ENCODE measurements at places on chromosomes 5 and 9. TPM values are rescaled to one million over a fixed set of nuclear protein-coding genes. Genes with fewer than 3 reads are reported as not detected.

GRCh38 chr5:149497357-149497756 is 53.9 kb downstream of the CSNK1A1 start:
- H3K27me3 ChIP-seq, result no peaks in the 10 kb centered on the region
- no peak overlapping the region for H3K4me3 ChIP-seq
- DNase-seq, result no peak
- H3K27ac ChIP-seq, result peak overlapping the region; percentile 28

DNA sequence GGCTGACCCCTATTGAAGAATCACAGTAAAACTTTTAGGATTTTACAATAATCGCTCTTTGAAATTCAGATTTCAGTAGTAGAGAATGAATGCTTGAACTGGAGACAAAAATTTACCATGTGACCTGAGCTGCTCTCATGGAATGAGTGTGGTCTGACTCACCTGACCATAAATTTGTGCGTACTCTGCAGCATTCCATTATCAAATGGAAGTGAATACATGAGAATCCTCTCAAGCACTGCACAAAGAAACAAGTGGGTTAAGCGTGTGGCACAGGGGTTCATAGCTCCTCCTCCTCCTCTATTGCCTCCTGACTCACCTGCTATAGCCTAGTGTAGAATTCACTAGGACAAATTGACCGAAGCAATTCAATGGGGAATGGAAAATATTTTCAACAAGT is 269.8 kb upstream of the CDH9 start:
- no peak for DNase-seq
- H3K36me3 ChIP-seq, result no peaks in the 10 kb centered on the region
- H3K4me3 ChIP-seq, result no peak overlapping the region
- H3K27ac ChIP-seq, result no peak overlapping the region

- DNase-seq, result no peak
- H3K36me3 ChIP-seq, result no peaks in the 10 kb centered on the region
- no peak overlapping the region for H3K4me3 ChIP-seq
- no peak overlapping the region for H3K27ac ChIP-seq
These were observed 274.8 kb upstream of the ADRA1B start for GRCh38 chr5:159641371-159642039.

GRCh38 chr5:107809201-107810034 is 138.7 kb upstream of the EFNA5 start:
- H3K27ac ChIP-seq, result no peak overlapping the region
- H3K27me3 ChIP-seq, result no peaks in the 10 kb centered on the region

DNA sequence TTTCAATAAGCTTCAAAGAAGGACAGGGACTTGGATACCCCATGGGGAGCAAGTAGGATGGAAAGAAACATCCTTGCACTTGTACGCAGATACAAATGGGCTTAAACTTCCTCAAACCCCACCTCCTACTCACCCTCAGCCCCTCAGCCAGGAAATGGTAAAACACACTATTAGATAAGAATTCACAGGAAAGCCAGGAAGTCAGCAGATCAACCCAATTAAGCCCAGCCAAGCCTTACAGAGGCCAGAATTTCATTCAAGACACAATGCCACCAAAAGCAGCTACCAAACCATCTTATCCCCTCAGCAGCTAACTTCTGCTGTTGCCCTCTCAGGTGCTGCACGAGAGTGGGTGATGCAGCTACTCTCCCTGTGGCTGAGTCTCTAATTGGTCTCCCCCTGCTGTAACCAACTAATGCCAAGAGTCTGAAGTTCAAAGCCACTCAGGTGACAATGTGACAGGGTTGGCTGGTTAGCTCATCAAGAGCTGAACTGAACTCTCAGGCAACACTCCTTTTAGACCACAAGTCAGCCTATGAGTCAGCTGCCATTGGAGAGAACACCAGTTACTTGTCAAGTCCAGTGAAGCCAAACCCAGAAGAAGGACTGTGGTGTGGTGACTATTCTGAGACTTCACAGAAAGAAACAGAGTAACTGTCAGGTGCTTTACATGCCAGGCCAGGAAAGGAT is 201.9 kb downstream of the ZNF608 start:
- no peak overlapping the region for H3K4me3 ChIP-seq
- H3K36me3 ChIP-seq, result no peaks in the 10 kb centered on the region
- no peaks in the 10 kb centered on the region for H3K4me1 ChIP-seq
- H3K27ac ChIP-seq, result no peak overlapping the region

DNA sequence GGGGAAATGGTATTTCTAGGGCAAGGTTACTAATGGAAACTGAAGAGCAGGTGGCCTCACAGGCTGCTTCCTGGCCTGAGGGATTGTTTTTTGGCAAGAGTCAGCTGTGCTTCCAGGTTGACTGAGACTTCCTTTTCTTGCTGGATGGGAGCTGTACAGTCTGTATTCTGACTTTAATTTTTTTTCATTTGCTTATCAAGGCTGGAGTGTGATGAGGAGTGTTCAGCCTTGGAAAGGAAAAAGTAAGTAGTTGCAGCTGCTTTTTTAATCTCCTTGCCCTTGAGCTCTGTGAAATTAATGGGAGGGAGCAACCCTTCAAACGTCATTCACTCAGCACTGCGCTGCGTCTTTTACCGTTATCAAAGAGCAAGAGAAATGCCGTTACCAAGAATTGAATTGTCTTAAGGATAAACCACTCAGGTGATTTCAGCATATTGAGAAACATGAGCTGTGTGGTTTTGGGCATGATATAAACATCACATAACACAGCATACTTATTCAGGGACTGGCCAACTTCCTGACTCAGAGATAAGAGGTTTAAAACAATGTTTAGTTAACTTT is 47.6 kb downstream of the AQP7 start:
- H3K4me1 ChIP-seq, result no peaks in the 10 kb centered on the region
- no peak overlapping the region for H3K4me3 ChIP-seq
- H3K36me3 ChIP-seq, result peaks cover 94% of the 10 kb centered on the region

DNA sequence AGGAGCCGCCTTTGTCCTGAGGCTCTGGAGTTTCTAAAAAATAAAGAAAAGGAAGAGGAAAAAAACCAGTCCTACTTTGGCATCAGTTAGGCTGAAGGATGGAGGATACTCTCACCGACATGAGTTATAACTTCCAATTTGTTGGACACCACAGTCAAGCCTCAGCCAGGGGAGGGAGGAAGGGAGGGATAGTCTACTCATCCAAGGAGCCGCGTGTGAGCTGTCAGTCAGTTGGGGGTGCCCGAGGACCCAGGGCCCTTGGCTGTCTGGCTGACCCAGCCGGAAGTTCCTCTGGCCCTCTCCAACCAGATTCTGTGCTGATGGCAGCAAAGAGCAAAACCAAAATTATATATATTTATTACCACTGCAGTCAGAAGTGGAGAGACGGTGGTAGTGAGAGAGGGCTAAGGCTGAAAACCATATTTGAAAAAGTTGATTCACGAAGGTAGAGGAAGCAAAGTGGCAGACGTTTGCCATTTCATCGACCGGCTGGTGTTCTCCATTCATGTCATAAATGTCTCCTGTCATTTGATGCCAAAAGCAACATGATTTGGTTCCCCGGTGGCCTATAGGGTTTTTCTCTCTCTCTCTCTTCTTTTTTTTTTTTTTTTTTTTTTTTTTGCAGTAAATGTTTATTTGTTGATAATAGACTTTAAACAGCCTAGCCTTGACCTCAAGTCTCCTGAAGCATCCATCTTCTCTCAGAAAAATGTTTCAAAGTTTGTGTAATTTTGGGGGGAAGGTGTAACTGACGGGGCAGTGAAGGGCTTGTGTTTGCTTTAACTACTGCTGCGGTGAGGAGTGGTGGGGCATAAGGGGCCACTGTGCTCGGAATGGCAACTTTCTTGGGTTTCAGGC is 7.6 kb downstream of the LMX1B start:
- DNase-seq, result no peak
- no peak overlapping the region for H3K27ac ChIP-seq

GRCh38 chr5:4640795-4641194 is 499.3 kb upstream of the ADAMTS16 start:
- no peaks in the 10 kb centered on the region for H3K36me3 ChIP-seq
- H3K4me1 ChIP-seq, result no peaks in the 10 kb centered on the region
- H3K27ac ChIP-seq, result no peak overlapping the region
- DNase-seq, result no peak
- no peak overlapping the region for H3K4me3 ChIP-seq
- H3K27me3 ChIP-seq, result no peaks in the 10 kb centered on the region

- H3K4me3 ChIP-seq, result no peak overlapping the region
- no peak for DNase-seq
- peaks cover 72% of the 10 kb centered on the region for H3K27me3 ChIP-seq
- H3K27ac ChIP-seq, result no peak overlapping the region
- H3K36me3 ChIP-seq, result no peaks in the 10 kb centered on the region
These were observed 26.9 kb upstream of the BARHL1 start for GRCh38 chr9:132555528-132555927.

DNA sequence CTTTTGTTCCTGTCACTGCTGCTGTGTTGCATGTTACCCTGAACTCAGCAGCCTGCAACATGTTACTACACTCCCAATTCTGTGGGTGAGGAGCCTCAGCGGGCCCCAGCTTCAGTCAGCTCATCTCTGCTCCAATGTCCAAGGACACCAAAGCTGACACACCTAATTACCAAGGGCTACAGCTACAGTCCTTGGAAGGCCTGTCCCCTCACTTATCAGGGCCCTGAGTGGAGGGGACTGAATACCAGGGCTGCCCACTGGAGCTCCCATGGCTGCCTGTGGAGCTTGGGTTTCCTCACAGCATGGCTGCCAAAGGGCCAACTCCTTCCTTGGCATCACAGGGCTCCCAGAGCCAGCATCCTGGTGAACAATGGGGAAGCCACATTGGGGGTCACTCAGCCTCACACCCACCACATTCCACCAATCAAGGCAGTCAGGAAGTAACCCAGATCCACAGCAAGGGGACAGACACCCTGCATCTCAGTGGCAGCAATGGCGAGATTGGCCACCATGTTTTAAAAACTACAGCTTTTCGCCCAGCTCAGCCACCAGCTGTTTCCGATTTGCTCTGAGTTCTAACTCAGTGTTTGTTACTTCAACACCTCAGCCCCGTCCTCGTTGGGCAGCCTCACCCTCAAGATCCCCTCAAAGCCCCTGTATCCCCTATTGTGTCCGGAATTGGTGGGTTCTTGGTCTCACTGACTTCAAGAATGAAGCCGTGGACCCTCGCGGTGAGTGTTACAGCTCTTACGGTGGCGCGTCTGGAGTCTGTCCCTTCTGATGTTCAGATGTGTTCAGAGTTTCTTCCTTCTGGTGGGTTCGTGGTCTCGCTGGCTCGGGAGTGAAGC is 18.9 kb downstream of the SEMA4D start:
- peaks cover 5% of the 10 kb centered on the region for H3K36me3 ChIP-seq
- H3K27ac ChIP-seq, result peak overlapping the region; percentile 36
- peaks cover 67% of the 10 kb centered on the region for H3K4me1 ChIP-seq
- no peak for DNase-seq

GRCh38 chr9:22105005-22105722 is 96.1 kb upstream of the CDKN2B start:
- H3K27me3 ChIP-seq, result no peaks in the 10 kb centered on the region
- H3K27ac ChIP-seq, result no peak overlapping the region
- H3K36me3 ChIP-seq, result no peaks in the 10 kb centered on the region

DNA sequence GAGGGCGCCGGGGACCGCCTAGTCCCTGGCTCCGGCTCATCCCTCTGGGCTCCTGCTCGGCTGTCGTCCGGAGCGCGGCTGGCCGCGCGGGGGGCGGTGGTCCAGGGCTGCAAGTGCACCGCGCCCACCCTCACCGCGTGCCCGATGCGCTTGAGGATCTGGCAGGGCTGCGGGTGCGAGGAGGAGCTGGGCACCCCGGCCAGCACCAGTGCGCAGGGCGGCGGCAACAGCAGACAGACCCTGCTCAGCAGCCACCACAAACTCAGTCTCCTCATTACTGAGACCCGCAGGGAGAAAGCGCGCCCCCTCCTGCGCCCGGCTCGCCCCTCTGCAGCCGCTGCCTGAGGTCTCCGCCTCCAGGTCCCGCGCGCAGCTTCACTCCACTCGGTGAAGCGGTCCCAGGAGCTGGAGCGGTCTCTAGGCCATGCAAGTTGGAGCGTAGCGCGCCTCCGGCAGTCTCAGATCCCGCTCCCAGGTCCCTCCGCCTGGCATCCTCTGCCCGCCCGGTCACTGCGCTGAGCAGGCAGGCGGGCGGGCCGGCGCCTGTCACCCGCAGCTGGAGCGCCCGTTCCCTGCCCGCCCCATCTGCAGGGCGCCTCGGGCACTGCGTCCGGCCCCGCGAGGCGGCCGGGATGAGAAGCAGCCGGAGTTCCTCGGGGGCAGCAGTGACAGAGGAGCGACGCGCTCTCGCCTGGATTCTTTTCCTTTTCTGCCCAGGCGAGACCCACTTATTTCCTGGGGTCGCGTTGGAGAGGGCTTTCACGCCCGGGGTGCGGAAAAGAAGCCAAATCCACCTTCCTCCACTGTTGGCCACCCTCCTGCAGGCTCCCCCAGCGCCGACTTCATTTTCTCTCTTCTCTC is 512 bp downstream of the GRIN3A start:
- H3K4me3 ChIP-seq, result peak overlapping the region; percentile 59
- peak; percentile 48 for DNase-seq
- no peak overlapping the region for H3K27ac ChIP-seq
- H3K4me1 ChIP-seq, result peaks cover 7% of the 10 kb centered on the region
- H3K27me3 ChIP-seq, result peaks cover 60% of the 10 kb centered on the region
- no peaks in the 10 kb centered on the region for H3K36me3 ChIP-seq

GRCh38 chr9:111759762-111760639 is 34.7 kb downstream of the SHOC1 start:
- no peak overlapping the region for H3K4me3 ChIP-seq
- DNase-seq, result no peak
- H3K27ac ChIP-seq, result no peak overlapping the region
- no peaks in the 10 kb centered on the region for H3K4me1 ChIP-seq

- no peaks in the 10 kb centered on the region for H3K36me3 ChIP-seq
- no peak overlapping the region for H3K4me3 ChIP-seq
- H3K27ac ChIP-seq, result no peak overlapping the region
These were observed 152.1 kb downstream of the GNA14 start for GRCh38 chr9:77495834-77496671.

DNA sequence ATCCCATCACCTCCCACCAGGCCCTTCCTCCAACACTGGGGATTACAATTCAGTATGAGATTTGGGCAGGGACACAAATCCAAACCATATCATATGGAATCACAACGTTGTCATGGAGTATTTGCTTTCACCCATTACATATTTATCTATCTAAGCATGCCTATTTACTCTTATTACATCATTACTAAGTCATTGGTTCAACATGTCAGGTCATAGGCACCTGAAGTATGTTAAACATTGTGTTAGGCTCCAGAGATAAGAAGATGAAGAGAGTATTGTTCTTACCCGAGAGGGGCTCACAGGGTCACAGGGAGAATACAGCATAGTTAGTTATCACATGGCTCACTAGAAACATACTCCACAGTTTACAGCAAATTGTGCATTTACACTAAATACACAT is 150.5 kb downstream of the TMEM161B start:
- H3K27me3 ChIP-seq, result no peaks in the 10 kb centered on the region
- DNase-seq, result no peak
- no peaks in the 10 kb centered on the region for H3K36me3 ChIP-seq
- H3K4me1 ChIP-seq, result no peaks in the 10 kb centered on the region
- H3K27ac ChIP-seq, result no peak overlapping the region

GRCh38 chr5:127307868-127308267 is 17.3 kb downstream of the MEGF10 start:
- no peak for DNase-seq
- H3K36me3 ChIP-seq, result no peaks in the 10 kb centered on the region
- H3K27ac ChIP-seq, result no peak overlapping the region
- no peak overlapping the region for H3K4me3 ChIP-seq
- H3K4me1 ChIP-seq, result peaks cover 8% of the 10 kb centered on the region
- no peaks in the 10 kb centered on the region for H3K27me3 ChIP-seq

GRCh38 chr9:5269249-5269715 is 35.2 kb downstream of the RLN2 start:
- no peak overlapping the region for H3K4me3 ChIP-seq
- no peak for DNase-seq
- no peaks in the 10 kb centered on the region for H3K4me1 ChIP-seq

Gene SYK
- polyA plus RNA-seq, result 0.52 TPM

Gene DMRTA1
- polyA plus RNA-seq, result 0.21 TPM

Gene SLCO4C1
- not detected for polyA plus RNA-seq

Gene PCDHGA2
- polyA plus RNA-seq, result 1.1 TPM

Gene LIX1
- 0.03 TPM for polyA plus RNA-seq

Gene SLC2A8
- polyA plus RNA-seq, result 20.3 TPM
